ENCODE measurements at places on chromosomes 13 and 19.
A peak's percentile ranks its signal among the peaks of the same experiment; 100 is the strongest.

DNA sequence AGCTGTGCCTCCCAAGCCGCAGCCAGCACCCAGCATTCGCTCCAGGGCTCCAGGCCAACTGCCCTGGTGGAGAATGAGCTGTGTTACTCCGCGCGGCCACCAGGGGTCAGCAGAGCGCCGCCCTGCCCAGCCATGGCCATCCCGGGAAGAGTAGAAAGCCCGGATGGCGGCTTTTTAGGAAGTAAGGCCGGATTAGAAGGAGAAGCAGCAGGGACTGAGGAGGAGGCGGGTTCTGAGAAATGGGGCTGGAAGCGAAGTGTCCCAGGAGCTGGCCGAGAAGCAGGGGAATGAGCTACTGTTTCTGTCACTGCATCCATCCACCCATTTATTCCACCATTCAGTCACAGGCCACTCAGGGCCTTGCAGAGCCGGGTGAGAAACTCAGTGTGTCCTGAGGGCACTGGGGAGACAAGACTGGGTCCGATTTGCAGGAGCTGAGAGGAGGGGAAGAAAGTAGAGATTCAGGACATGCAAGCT lies 6.6 kb upstream of the NPAS1 start:
- DNase-seq: peak; percentile 47

DNA sequence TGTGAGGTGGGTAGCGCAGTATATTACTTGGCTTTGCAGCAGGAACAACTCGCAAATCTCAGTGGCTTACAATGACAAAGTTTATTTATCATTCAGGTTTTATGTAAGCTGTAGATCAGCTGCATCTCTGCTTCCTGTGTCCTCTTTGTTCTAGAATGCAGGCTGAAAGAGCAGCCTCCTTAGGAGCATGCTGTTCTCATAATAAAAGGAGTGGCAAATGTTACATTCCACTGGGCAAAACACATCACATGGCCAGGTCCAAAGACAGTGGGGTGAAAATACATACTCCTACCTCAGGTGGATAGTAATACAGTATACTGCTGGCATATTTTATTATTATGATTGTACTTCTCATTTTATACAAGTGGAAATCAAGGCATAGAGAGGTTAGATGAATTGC lies 1.2 kb upstream of the CSNK1A1L start:
- DNase-seq: no peak

- no peak for DNase-seq
Observed at GRCh38 chr13:79810669-79811068, 329.7 kb downstream of the NDFIP2 start.

- DNase-seq: no peak
Observed at GRCh38 chr19:48815870-48816501, 5.2 kb upstream of the BCAT2 start.

DNA sequence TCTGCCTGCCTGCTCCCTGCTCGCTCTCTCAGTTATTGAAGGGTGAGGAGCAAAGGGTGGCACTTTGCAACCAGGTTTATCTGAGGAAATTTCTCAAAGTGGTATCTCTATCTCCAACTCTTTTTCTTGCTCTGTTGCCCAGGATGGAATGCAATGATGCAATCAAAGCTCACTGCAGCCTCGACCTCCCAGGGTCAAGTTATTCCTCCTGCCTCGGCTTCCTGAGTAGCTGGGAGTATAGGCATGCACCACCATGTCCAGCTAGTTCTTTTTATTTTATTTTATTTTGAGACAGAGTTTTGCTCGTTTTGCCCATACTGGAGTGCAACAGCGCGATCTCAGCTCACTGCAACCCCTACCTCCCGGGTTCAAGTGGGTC lies 4.9 kb downstream of the ACTMAP start:
- no peak for DNase-seq

DNA sequence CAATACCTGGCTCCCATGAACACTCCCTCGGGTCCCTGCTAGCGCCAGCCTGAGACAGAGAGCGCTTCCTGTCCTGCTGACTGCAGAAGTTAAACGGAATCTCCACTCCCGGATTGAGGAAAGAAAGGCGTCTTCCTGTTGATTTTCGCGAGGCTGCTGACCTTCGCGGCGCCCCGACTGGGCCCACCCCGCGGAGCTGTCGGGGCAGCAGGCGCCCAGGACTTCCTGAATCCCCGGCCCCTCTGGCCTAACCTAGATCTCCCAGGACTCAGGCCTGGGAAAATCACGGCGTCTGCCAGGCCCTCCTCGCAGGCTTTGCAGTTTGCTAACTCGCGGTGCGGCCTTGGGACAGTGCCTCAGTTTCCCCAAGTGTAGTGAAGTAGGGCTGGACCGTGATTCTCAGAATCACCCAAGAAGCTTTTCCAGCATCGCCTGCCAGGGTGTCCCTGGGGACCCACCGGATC lies 108.8 kb downstream of the KCTD15 start:
- DNase-seq: no peak

GRCh38 chr19:50020481-50020880 lies 4.7 kb downstream of the VRK3 start:
- DNase-seq: no peak

DNA sequence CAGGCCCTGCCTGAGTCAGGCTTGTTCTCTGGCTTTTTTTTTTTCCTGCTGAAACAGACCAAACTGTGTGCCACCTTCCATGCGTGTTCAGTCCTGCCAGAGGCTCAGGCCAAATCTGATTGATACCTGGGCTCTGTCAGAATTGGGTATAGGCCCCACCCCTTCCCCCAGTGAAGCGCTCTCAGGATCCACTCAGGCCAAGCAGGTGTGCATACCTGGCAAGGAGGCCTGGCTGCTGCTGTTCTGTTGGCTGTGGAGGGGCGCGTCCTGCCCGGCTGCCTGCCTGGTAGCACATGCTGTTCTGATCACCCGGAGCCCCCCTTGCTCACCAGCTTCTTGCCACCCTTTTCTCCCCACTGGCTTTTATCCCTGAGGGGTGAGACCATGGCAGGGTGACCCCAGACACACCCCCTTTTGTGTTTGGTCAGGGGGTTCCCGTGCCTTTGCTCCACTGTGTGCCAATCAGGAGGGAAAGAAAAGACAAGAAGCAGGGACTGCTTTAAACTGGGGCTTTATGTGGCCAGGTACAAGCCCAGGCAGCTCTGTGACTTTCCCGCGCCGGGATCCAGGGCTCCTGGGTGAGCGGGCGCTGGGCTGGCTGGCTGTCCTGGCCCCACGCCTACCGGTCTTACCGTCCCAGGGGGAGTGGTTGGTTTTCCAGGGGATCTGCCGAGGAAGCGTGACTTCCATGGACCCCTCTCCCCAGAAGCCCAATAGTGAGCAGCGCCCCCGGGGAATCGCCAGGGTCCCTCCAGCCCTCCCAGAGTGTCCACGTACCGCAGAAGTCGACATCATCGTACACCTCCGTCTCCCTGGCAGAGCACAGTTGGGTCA lies 12.7 kb downstream of the PRAM1 start:
- DNase-seq: no peak

GRCh38 chr13:39224671-39225240 lies 186.5 kb downstream of the NHLRC3 start:
- DNase-seq: no peak

GRCh38 chr19:36331353-36332228 lies 47.4 kb downstream of the ZFP14 start:
- peak; percentile 36 for DNase-seq

DNA sequence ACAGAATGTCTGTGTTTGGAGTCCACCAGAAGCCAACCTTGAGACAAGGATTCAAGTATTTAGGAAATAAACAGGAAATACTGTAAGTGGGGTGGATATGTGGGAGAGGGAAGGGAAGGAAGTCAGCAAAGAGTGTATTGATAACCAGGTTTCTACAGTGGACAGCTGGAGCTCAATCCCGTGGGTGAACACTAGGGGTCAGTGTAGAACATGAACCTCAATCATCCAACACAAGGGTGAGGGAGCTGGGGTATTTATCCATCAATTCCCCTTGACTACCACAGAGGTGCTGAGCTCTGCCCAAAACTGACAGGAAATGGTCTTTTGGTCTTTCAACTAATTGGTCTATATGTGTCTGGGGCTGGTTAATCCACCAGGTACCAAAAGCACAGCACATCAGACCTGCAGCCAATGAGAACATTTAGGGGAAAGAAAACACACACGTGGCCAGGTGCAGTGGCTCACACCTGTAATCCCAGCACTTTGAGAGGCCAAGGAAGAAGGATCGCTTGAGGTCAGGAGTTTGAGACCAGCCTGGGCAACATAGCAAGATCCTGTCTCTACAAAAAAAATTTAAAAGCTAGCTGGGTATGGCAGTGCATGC lies 5.6 kb upstream of the SYDE1 start:
- DNase-seq: peak; percentile 49

- no peak for DNase-seq
Observed at GRCh38 chr13:103282571-103283450, 216.6 kb upstream of the SLC10A2 start.

DNA sequence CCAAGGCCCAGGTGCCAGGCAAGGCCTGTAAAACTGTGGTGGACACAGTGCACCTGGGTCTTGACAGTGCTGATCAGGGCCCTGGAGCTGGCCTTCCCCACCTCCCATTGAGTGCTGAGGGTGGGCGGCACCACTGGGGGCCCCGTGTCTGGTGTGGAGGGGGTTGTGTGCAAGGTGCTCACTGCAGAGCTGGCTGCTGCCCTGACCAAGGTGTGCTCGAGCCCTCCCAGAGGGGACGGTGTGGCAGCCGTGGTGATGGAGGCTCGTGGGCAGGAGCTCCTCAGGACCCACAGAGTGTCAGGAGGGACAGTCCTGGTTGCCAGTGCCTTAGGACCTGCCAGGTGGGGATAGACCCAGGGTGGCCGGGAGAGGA lies 23.0 kb downstream of the ATP4B start:
- no peak for DNase-seq

- no peak for DNase-seq
Observed at GRCh38 chr13:26457212-26457611, 100.3 kb upstream of the WASF3 start.

GRCh38 chr13:77946522-77946921 lies 27.9 kb upstream of the EDNRB start:
- no peak for DNase-seq

GRCh38 chr13:110200276-110200870 lies 106.6 kb downstream of the COL4A1 start:
- DNase-seq: no peak

Measured in stimulated activated CD4-positive, alpha-beta T cell treated with anti-CD3 and anti-CD28 coated beads, Interleukin-1b, Interleukin-23, amount 100 ng/mL, for 24 hours (primary cell).